ENCODE measurements at places on chromosomes 5 and 9.
A peak's percentile ranks its signal among the peaks of the same experiment; 100 is the strongest.

GRCh38 chr9:93346231-93347112, 105.0 kb upstream of the FAM120A start:
- DNase-seq: peak; percentile 48

- DNase-seq: no peak
These were observed 181.6 kb upstream of the TLE4 start for GRCh38 chr9:79390077-79390698.

- no peak for DNase-seq
These were observed 1632.8 kb downstream of the MAT2B start for GRCh38 chr5:165138236-165138635.

- no peak for DNase-seq
These were observed 1144.0 kb downstream of the TAF11L14 start for GRCh38 chr5:18778225-18778624.

- DNase-seq: peak; percentile 51
These were observed 51.2 kb downstream of the USP20 start for GRCh38 chr9:129886226-129887174.

DNA sequence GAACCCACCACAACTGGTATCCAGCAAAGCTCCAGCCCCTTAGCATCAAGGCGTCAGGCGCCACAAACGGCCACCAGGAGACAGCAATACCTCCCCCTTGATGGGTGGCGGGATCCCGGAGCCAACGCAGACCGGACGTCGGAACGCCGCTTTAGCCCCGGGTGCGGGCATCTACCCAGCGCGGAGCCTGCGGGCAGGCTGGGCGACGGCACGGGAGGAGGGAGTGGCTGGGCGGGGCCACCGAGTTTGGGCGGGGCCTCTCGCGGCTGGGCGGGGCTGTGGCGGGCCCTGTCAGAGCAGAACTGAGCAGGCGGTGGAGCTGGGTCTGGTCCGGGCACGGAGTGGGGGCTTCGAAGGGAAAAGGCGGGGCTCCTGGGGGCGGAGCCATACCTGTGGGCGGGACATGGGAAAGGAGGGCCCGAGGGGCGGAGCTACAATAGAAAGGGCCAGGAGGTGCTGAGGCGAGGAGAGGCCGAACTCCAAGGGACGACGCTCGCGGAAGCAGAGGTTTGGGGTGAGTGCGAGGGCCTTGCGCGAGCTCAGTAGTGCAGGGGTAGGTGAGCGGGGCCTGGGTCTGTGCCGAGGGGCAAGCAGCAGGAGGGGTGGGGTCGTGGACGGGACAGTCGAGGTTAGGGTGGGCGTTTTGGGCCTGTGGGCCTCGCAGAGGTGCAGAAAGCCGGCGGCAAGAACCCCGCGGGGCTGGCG, 40.2 kb upstream of the GARNL3 start:
- DNase-seq: peak; percentile 98

DNA sequence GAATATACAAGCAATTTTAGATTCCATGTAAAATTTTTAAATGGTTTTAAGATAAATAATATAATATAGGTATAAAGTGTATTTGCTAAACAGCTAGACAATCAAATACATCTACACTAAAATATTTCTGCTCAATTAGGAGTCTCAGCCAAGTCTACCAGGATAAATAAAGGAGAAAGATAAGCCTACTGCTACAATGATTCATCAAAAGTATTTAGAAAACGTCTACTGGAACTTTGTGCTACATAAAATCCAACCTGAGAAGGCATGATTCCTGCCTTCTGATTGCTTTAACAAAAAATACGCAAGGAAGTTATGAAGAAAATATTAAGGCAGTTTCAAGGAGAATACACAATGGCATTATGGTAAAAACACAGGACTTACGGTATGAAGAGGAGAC, 570.6 kb downstream of the EFNA5 start:
- DNase-seq: no peak

DNA sequence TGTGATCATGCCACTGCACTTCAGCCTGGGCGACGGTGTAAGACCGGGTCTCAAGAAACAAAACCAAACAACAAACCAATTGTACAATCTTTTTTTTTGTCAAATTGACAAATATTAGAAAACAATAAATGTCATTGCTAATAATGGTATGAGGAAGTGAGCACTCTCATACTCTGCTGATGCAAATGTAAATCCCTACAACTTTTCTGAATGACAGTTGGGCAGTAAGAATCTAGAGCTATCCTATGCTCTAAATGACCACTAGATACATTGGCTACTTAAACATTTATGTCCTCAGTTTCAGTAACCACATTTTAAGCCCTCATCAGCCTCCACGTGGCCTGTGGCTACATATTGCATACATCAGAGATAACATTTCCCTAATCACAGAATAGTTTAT, 256.2 kb downstream of the FER start:
- DNase-seq: no peak

DNA sequence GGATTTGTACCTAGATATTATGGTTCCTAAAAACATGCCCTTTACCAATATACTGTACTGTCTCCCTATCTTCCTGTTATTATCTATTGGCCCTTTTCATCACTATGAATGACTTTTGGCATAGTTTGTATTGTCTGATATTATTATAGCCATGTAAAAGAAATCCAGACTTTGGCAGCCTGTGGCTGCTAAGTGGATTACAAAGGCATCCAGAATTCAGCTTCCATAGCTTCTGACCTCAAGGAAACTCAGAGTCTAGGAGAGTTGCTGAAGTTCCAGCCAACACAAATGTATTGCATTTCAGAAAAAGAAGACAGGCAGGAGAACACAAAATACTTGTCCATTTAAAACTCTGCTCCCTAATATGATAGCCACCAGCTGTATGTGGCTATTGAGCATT, 319.2 kb upstream of the MPDZ start:
- DNase-seq: no peak

DNA sequence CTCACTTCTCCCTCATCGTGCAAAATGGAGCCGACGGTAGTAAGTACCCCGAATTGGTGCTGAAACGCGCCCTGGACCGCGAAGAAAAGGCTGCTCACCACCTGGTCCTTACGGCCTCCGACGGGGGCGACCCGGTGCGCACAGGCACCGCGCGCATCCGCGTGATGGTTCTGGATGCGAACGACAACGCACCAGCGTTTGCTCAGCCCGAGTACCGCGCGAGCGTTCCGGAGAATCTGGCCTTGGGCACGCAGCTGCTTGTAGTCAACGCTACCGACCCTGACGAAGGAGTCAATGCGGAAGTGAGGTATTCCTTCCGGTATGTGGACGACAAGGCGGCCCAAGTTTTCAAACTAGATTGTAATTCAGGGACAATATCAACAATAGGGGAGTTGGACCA, 979 bp downstream of the PCDHGA12 start:
- no peak for DNase-seq

DNA sequence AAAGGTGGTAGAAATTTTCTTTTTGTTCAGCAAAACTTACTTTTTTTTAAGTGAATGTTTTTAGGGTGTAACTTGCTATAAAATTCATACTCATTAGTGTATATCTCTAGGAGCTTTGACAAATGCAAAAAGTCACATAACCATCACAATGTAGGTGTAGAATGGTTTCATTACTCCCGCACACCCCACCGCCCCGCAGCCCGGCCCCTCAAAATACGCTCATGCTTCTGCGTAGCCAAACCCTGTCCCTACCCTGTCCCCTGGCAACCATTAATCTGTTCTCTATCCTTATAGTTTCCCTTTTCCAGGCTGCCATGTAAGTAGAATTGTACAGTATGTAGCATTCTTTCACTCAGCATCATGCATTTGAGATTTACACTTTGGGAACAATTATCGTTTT, 9.2 kb upstream of the PRLR start:
- no peak for DNase-seq

DNA sequence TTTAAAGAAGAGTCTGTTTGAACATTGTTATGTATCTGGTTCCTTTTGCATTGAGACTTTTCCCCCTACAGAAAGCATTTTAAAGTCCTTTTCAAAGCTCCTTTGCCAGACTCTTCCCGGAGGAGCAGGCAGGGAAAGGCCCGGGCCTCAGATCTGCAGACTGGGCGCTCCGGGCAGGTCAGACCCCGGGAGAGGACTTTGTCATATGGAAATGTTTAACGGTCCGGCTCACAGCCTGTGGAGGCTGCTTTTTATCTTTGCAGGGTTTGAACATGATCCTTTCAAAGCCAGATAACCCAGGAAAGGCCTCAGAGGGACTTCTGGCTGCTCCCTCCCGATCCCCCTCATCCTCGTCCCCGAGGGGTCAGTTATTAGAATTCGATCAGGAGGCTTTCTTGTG, 82.1 kb upstream of the IRX2 start:
- no peak for DNase-seq

DNA sequence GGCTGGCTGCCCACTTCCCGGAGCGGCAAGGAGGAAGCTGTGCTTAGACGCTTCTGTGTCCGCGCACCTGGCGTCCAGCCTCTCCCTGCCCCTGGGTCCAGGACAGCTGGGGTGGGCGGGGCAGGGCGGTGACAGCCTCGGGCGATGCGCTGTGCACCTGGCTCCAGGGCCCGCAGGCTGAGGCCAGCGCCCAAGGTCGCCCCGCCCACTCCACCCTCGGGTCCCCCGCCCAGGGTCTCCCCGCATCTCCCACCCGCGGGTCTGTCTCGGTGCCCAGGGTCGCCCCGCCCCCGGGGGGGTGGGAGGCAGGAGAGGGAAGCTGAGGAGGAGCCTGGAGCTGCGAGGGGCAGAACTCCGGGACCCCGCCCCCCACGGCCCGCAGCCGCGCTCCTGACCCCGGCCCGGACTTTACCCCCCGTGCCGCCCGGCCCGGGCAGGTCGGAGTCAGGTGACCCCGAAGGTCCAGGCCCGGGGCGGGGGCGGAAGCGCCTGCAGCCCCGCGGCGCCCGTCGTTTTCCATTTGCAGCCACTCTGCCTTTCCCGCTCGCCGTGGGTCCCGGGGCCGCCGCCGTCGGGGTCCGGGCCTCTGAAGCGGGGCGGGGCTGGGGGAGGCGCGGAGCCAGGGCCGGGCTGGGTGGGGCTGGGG, at the start of gene ENTPD8:
TSS of gene ENTPD8 (minus strand) at position 69 of the 646 bp plus-strand sequence. CDS start 3,072 bp downstream, outside the sequence.
- no peak for DNase-seq

GRCh38 chr9:78856781-78857180, 559.9 kb downstream of the PSAT1 start:
- DNase-seq: no peak

- DNase-seq: no peak
These were observed 69.7 kb downstream of the ARHGAP26 start for GRCh38 chr5:142839711-142840346.

- peak; percentile 39 for DNase-seq
These were observed 59.8 kb upstream of the POU5F2 start for GRCh38 chr5:93800988-93801811.

GRCh38 chr5:73901455-73901854, 275.5 kb downstream of the ARHGEF28 start:
- no peak for DNase-seq

DNA sequence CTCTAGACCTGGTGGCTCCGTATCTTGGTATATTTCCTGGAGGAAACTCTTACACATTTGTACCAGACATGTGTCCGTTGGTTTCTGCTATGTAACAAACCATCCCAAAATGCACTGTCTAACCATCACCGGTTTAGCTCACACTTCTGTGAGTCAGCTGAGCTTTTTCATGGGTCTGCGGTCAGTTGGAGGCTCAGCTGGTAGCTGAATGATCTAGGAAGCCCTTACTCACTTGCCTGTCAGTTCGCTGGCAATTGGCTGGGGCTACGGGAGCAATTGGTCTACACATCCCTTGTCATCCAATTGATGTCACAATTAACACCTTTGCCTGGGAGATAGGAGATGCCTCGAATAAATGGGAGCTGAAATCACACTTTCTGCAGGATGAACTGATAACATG, 11.6 kb upstream of the WHRN start:
- no peak for DNase-seq

DNA sequence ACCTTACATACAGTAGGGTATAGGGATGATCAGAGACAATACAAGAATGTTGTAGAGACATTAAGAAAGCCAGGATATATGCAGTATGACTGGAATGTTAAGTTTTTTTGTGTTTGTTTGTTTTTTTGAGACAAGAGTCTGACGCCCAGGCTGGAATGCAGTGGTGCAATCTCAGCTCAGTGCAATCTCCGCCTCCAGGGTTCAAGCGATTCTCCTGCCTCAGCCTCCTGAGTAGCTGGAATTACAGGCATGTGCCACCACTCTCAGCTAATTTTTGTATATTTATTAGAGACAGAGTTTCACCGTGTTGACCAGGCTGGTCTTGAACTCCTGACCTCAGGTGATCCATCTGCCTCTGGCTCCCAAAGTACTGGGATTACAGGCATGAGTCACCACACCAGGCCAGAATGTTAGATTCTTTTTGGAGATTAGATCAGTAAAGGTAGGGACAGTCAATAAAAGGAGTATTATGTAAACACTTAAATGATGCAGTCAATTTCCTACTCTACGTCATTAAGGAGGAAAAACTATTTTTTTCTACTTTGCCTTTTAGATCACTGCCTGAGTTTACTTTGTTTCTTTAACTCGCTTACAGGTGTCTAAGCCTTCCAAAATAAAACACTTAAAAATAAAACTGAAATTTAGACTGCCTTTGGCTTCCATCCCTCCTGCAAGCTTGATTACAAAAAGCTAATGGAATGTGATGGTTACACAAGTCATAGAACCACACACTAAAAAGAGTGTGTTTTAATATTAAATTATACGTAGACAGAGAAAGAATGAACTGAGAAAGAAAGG, 6.8 kb upstream of the HNRNPA0 start:
- DNase-seq: no peak

GRCh38 chr5:20476016-20476415, 488.0 kb upstream of the CDH18 start:
- no peak for DNase-seq

- no peak for DNase-seq
These were observed 536.5 kb upstream of the ZNF462 start for GRCh38 chr9:106326493-106326892.

DNA sequence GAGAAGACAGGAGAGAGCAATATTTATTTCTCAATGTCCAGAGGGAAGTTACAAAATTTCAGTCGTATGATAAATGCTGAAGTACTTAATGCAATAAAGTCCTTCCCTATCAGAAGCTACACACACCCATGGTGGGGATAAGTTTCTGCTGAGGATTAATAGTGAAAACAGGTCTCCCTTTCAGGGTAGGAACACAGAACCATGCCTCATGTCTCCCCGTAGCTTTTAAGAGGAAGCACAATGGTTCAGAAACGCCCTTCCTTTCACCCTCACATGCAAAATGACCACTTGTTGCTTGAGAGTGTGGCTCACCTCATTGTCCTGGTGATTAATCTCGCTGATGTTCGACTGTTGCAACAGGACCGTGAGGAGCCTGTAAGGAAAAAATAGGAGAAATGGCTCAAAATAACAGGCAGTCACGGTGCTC, 73.6 kb downstream of the ANKRD55 start:
- DNase-seq: no peak

GRCh38 chr5:11785771-11786352, 118.4 kb downstream of the CTNND2 start:
- peak; percentile 10 for DNase-seq

GRCh38 chr5:147733075-147733474, 49.5 kb downstream of the JAKMIP2 start:
- DNase-seq: no peak

DNA sequence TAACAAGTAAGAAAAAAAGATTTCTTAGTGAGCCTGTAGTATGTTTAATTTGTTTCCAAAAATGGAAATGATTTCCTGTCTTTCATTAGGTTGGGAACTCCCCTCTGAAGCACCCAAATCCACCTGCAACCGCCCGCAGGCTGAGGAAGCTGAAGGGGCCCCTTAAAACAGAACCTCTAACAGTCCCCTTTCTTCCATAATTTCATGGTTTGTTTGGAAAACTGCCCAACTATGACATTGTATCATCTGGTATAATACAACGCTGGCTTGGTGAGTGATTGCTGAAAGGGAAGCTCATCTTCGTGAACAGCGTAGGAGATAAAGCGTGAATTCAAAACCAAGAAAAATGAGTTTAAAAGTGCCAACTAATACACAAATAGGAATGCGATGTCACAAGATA, 215.5 kb downstream of the FSTL4 start:
- DNase-seq: no peak

All from cerebellum (tissue), 4 donors.